ENCODE measurements at places on chromosomes 2 and 18.

DNA sequence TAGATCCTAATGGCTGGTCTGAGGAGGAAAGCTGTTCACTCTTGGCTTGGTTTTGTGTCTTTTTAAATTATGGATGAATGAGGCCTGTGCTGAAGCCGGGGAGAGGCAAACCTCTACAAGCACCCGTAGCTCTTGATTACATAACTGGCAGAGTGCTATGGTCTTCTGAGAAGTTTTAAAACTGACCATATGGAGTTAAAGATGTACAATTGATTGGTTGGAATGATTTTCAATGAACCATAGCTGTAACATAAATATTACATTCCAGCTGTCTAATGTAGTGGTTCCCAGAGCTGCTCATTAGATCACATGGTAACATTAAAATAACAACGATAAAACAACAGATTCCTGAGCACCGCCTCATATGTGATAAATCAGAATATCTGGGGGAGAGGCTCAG, 71.1 kb upstream of the MAP4K3 start:
- DNase-seq, result no peak

- DNase-seq, result no peak
Measured at GRCh38 chr2:208319391-208319790, 53.3 kb downstream of the PIKFYVE start.

- DNase-seq, result no peak
Measured at GRCh38 chr2:20673686-20674308, 6.9 kb downstream of the GDF7 start.

GRCh38 chr18:34031810-34032209, 192.9 kb downstream of the NOL4 start:
- DNase-seq, result no peak

- no peak for DNase-seq
Measured at GRCh38 chr2:21422050-21422449, 298.3 kb downstream of the TDRD15 start.

- DNase-seq, result no peak
Measured at GRCh38 chr2:140891614-140892212, 1239.1 kb downstream of the LRP1B start.

GRCh38 chr2:60465736-60466135, 87.7 kb downstream of the BCL11A start:
- DNase-seq, result no peak

- no peak for DNase-seq
Measured at GRCh38 chr18:36942264-36942663, 113.3 kb downstream of the KIAA1328 start.

- no peak for DNase-seq
Measured at GRCh38 chr2:128639120-128639477, 320.4 kb upstream of the HS6ST1 start.

- DNase-seq, result no peak
Measured at GRCh38 chr2:201008296-201008829, 44.9 kb upstream of the ORC2 start.

DNA sequence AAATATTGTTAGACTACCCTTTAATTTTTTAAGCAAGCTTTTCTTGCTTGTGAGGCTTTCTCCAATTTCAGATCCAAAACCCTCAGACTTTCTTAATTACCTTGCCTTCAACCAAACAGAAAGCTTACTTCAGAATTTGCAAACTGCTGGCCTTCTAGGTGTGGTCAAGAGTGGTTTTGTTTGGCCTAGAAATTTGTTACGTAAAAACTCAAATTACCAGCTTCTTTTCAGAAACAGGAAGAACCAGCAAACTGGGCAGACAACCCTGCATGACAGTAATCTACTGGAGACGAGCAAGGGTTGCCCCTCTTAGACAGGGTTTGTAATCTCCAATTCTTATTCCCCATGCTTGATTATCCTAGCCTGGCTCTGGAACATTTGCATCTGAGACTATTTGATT, 27.1 kb downstream of the SRBD1 start:
- DNase-seq, result no peak

- DNase-seq, result no peak
Measured at GRCh38 chr2:6808426-6808825, 57.3 kb downstream of the CMPK2 start.

DNA sequence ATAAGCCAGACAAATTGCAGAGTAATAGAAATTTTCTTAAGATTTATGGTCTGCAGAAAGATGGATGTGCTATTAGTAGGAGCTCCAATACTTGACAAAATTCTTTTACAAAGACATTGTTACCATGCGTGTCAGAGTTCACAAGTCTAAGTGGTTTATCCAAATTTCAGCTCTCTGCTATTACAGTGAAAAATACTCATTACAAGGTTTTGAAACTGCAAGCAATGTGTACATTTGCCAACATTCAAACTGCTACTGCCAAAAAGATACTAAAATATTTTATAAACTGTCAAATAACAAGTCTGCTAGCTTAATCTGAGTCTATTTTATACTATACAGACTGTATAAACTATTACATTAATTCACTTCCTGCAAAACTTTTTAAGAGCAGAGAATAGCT, 1341.5 kb upstream of the ACVR2A start:
- no peak for DNase-seq

DNA sequence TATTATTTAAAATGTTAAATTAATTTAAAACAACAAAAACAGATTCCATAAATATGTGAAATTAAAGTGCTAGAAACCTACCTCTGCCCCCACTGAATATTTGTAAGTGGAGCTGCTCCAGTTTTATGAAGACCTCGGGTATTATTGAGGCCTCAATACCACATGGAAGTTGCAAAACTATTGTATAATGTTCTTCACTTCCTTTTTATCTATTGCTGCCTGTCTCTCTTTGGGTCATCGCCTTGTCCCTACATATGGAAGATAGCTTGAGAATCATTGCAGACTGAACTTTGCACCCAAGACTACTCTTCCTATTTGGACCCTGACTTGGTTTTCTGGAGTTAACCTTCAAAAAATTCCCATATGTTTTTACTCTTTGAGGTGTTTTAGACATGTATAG, 212.1 kb upstream of the NETO1 start:
- no peak for DNase-seq

GRCh38 chr2:179768765-179769164, 92.6 kb downstream of the ZNF385B start:
- no peak for DNase-seq

DNA sequence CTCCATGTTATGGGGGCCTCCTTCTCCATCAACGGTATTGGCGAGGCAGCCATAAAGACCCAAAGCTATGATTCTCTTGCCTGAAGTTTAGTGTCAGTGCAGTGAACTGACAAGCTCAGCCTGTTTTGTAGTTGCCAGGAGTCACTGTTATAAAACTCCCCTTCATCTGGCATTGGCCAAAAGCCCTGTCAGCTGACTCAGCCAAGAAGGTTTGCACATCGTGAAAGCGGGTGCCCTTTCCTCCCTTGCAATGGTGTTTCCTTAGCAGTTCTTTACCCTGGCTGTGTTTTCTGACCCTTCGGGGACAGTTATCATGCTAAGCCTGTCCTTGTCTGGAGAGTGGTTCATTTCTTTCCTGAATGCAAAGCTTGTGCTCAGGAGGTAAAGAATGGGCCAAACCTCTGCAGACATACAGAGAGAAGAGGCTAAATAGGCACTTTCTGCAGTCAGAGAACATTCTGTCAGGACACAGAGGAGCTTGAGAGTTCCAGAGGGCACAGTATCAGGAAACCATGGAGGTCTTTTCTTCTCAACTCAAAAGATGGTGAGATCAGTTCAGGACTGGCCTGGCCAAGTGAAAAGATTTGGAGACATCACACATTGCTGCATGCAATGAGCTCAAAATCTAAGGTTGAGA, 414.2 kb downstream of the ZNF521 start:
- DNase-seq, result no peak

GRCh38 chr18:26536032-26536431, 12.3 kb downstream of the KCTD1 start:
- DNase-seq, result no peak

- no peak for DNase-seq
Measured at GRCh38 chr2:234292962-234293243, 204.0 kb downstream of the ARL4C start.

DNA sequence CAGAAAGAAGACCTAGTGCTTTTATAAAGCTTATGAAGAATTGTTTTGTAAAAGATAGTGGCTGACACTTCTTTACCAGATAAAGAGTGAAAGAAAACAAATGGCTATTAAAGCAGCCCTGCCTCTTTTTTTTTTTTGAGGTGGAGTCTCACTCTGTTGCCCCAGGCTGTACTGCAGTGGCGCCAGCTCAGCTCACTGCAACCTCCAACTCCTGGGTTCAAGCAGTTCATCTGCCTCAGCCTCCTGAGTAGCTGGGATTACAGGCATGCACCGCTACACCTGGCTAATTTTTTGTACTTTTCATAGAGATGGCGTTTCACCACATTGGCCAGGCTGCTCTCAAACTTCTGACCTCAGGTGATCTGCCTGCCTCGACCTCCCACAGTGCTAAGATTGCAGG, 12.9 kb downstream of the ARPC2 start:
- DNase-seq, result no peak

- no peak for DNase-seq
Measured at GRCh38 chr2:200168641-200169555, 137.6 kb upstream of the SPATS2L start.

GRCh38 chr2:18050001-18050400, 171.5 kb downstream of the KCNS3 start:
- DNase-seq, result no peak

- no peak for DNase-seq
Measured at GRCh38 chr18:9743200-9744016, 35.3 kb downstream of the RAB31 start.

GRCh38 chr18:48673456-48673852, 134.6 kb downstream of the CTIF start:
- no peak for DNase-seq

DNA sequence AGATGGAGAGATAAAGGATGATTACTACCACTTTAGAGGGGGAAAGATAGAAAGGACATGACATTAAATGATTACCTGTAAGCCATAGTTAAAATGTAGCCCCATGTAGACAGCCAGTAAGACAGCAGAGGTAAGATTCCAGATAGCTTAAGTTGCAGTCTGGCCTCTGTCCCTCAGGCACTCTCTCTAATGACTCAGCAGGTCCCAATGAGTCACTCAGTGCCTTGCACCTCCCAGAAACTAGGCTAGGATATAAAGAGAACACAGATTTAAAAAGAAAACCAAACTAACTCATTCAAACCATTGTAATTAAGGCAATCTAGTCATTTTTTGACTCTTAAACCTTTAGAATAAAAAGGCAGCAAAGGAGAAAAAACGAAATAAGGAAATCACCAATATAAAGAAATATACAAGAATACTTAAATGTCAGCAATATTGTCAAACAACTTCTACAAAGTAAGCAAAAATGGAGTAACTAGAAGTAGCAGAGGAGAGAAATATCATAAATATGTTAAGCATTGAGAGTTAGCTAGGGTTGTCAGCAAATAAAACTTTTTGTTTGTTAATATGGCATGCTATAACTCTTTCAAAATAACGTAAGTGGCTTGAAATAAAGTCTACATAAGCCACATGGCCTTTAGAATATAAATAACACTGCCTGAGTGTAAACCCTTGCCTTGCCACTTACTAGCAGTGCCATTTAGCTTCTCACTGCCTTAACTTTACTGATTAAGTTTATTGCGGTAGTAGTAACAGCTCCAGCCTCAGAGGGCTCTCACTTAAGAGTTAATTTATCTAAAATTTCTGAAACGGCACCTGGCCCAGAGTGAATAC, 48.5 kb downstream of the SOCS6 start:
- DNase-seq, result no peak

- no peak for DNase-seq
Measured at GRCh38 chr2:217975626-217976025, 27.2 kb downstream of the TNS1 start.

DNA sequence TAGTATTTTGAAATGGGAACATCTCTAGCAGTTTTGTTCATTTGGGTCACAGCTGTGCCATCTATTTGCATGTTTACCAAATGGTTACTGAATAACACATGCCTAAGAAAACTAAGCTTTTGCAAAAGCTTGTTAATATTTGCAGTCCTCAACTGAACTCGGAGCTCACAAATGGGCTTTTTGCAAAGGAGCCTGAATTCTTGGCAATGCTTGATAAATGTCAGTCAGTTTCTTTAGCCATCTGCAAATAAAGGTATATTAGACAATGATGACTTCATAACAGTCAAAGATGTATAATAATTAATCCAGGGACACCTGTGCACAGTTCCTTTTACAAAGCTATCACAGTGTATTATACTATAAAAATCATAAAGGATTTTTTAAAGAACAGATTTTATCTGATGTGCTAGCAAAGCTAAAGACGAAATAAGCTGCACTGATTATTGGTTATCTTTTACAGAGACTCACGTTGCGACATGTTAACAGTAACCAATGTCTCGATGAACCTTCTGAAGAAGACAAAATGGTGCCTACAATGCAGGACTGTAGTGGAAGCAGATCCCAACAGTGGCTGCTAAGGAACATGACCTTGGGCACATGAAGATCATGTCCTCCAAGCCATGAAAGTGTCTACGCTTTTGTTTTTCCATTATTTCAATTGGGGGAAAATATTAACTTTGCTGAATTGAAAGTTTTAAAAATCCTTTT, 248.4 kb upstream of the KCNJ3 start:
- DNase-seq, result no peak

DNA sequence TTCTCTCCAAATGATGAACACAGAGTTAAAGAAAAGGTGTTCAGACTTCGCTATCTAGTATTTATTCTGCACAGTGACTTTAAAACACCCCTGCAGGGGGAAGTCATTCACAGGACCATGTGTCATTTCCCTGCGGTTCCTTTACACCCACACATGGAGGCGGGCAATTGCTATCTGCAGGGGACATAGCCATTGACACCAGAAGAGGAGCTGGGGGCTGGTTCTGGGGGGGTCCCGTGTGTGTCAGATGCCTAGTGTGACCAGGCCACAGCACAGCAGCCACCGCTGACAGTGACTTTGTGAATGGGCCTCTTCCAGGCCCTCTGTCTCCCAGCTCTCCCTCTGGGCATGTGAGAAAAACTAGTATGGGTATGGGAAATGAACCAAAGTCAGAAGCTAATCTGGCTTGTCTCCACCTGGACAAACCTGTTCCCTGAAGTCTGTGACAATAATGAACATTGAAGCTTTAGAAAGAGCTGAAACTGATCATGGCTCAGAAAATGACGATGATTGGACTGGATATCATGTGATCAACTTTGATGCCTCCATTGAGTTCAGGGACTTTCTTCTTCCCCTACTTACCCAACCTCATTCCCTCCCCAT, 7.5 kb upstream of the GBX2 start:
- DNase-seq, result no peak

GRCh38 chr2:74481431-74481830, 1.4 kb downstream of the CCDC142 start:
- DNase-seq, result no peak

DNA sequence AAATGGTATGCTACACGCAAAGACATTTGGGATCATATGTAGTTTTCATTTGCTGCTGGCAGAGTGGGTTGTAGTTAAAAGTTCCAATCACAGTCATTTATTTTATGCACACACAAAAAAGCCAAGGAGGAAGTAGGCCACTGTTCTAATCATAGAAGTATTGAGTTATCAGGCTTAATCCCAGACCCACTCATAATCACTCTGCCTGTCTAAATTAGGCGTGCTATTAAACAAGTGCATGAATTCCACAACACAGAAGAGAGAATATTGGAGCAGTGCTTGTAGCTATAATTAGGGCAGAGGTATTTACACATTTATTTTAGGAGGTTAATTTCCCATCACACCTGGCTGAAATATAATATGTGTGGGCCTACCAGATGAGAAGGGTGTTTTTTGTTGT, 65.7 kb upstream of the FIGN start:
- no peak for DNase-seq

- no peak for DNase-seq
Measured at GRCh38 chr2:239318151-239318611, 82.6 kb downstream of the HDAC4 start.
